Activated T-helper 1 cell treated with anti-CD3 and anti-CD28 coated beads, Interleukin-12 subunit alpha, Interleukin-12 subunit beta, Interleukin-2, Interleukin-4 antibody, amounts not matched to agents 30 ng/mL and 10 ng/mL and 1 ng/mL, durations not matched to agents 14 hours and 24 hours and 36 hours (primary cell): ENCODE measurements at places on chromosomes 7 and 10. TPM values are rescaled to one million over a fixed set of nuclear protein-coding genes. Genes with fewer than 3 reads are reported as not detected.

The HSPA12A gene
- total RNA-seq, result 0.05 TPM in 1 of 2 replicates, not detected in the other

GRCh38 chr10:118467200-118467599 is 125.1 kb upstream of the FAM204A start:
- H3K4me3 ChIP-seq, result no peak overlapping the region
- no peaks in the 10 kb centered on the region for H3K4me1 ChIP-seq
- H3K27me3 ChIP-seq, result peaks cover 18% of the 10 kb centered on the region
- H3K36me3 ChIP-seq, result no peaks in the 10 kb centered on the region
- H3K27ac ChIP-seq, result no peak overlapping the region
- no peak for DNase-seq

GRCh38 chr7:80303315-80303714 is 168.7 kb downstream of the GNAI1 start:
- no peaks in the 10 kb centered on the region for H3K27me3 ChIP-seq
- H3K4me1 ChIP-seq, result no peaks in the 10 kb centered on the region
- no peaks in the 10 kb centered on the region for H3K36me3 ChIP-seq

DNA sequence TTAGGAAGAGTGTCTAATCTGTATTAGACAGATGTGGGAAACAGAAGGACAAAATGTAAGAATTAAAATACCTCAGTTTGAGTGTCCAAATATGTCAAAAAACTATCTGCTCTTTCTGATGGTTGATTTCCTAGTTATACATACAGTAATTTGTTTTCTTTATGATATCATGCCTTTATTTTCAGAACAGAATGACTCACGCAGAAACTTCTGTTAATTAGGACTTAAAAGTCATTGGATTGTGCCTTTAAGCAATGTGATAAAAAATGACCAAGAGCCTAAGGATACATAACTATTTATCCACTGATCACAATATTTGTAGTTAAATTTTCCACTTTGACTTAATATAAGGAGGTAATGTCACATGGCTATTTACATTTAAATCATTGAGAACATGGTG is 206.7 kb upstream of the PTPRZ1 start:
- H3K27ac ChIP-seq, result no peak overlapping the region
- H3K36me3 ChIP-seq, result no peaks in the 10 kb centered on the region
- no peak for DNase-seq
- no peak overlapping the region for H3K4me3 ChIP-seq

GRCh38 chr7:79159040-79159664 is 294.3 kb downstream of the MAGI2 start:
- no peak overlapping the region for H3K27ac ChIP-seq
- H3K36me3 ChIP-seq, result no peaks in the 10 kb centered on the region
- H3K4me1 ChIP-seq, result no peaks in the 10 kb centered on the region

- H3K36me3 ChIP-seq, result peaks cover 59% of the 10 kb centered on the region
- peak overlapping the region; percentile 61 for H3K27ac ChIP-seq
- no peak for DNase-seq
- H3K27me3 ChIP-seq, result no peaks in the 10 kb centered on the region
- H3K4me3 ChIP-seq, result no peak overlapping the region
These were observed 4.0 kb downstream of the CYREN start for GRCh38 chr7:135166338-135166990.

The ATRNL1 gene
- total RNA-seq, result not detected in 2 replicates

The DENND2A gene
- total RNA-seq, result not detected in 2 replicates

GRCh38 chr7:47415318-47416212 is 166.3 kb downstream of the TNS3 start:
- no peaks in the 10 kb centered on the region for H3K4me1 ChIP-seq
- H3K27ac ChIP-seq, result no peak overlapping the region
- DNase-seq, result no peak
- H3K36me3 ChIP-seq, result no peaks in the 10 kb centered on the region

DNA sequence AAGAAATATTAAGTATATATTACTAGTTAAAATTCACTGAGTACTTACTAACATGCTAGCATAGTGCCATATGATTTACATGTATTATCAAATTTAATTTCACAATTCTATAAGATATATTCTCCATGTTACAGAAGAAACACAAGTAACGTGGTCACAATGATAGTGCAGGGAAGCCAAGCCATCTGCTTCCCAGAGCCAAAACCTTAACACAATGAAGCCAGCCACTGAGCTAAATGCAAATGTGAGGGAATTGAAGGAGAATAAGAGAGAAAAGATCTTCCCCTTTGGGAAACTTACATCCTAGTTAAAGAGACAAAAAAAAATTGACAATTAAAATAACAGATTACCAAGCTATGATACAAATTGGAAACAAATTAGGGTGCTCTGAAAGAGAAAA is 63.6 kb downstream of the ELAPOR2 start:
- H3K4me1 ChIP-seq, result no peaks in the 10 kb centered on the region
- no peaks in the 10 kb centered on the region for H3K36me3 ChIP-seq
- no peak for DNase-seq
- H3K27ac ChIP-seq, result no peak overlapping the region
